ENCODE measurements at places on chromosomes 7 and 10.

- DNase-seq, result no peak
These were observed 33.5 kb downstream of the HYCC1 start for GRCh38 chr7:22980422-22980821.

- DNase-seq, result peak; percentile 47
These were observed 1.4 kb upstream of the HOXA6 start for GRCh38 chr7:27148756-27149641.

GRCh38 chr10:125762692-125763648, 12.7 kb downstream of the MMP21 start:
- no peak for DNase-seq

GRCh38 chr10:17523917-17524316, 69.5 kb upstream of the ST8SIA6 start:
- DNase-seq, result no peak
